ENCODE measurements at places on chromosomes 1 and 21.

- DNase-seq, result peak; percentile 85
Observed at GRCh38 chr1:41286486-41286885, 44.4 kb upstream of the SCMH1 start.

DNA sequence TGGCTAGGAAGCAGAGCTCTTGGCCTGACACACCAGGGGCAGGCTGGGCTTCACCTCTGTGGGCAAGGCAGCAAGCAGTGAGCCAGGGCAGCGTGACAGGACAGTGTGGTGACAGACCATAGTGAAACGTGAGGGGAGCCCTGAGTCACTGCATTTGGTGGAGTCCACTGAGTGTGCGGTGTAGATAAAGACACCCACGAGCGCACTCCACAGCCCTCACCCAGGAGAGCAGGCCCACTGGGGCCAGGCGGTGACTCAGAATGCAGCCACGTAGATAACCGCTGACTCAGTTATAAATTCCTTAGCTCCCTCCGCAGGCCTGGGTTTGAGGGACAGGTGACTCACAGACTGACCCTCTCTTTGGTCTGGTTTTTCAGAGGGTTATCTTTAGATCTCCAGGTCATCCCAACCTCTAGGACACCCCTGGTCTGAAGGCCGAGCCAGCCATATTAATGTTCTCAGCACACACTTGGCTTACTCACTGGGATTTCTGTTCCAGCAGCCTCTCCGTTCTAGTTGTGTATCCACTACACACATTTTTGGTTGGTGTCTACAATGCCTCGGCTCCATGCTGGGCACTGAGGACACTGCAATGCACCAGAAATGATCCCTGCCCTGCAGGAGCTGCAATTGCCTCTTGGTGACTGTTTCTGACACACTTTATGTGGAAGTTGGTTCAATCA lies 90.2 kb upstream of the TSPAN2 start:
- no peak for DNase-seq

DNA sequence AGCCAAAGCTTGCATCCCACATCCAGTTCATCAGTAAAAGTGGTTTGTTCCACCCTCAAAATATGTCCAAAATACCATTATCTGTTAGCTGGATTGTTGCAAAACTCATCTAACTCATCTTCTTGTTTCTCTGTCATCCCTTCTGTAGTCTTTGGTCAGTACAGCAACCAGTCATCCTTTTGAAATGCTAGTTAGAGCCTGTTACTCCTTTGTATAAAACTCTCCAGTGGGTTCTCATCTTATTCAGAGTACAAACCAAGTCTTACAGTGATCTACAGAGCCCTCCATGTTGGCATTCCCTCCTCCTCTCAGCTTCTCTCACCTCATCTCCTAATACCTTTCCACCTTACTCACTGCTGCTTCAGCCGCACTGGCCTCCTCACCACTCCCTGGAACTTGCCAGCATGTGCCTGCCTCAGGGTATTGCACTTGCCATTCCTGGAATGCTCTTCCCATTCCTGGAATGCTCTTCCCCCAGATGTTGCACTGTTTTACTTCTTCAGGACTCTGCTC lies 70.6 kb downstream of the LAMC1 start:
- no peak for DNase-seq

GRCh38 chr21:39553331-39553730 lies 59.4 kb upstream of the B3GALT5 start:
- DNase-seq, result no peak

DNA sequence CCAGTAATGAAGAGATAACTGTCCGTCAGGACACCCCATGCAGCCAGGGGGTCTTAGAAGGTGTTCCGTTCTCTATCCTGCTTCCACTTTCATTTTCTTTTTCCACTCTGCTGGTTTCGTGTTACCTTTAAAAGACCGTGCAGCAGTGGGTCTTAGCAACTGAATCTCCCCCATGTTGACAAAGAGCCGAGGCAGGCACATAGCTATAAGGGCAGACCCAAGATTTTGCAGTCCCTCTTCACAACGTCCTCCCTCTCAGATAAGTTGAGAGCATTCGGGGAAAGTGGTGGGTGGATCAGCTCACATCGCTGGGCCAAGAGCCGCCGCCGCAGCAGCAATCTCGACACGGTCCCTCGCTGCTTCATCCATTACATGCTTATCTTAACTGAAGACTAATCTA lies 355.5 kb downstream of the LMO4 start:
- DNase-seq, result peak; percentile 3

All from H7 (cell line).